ENCODE measurements at places on chromosomes 11 and 22.

DNA sequence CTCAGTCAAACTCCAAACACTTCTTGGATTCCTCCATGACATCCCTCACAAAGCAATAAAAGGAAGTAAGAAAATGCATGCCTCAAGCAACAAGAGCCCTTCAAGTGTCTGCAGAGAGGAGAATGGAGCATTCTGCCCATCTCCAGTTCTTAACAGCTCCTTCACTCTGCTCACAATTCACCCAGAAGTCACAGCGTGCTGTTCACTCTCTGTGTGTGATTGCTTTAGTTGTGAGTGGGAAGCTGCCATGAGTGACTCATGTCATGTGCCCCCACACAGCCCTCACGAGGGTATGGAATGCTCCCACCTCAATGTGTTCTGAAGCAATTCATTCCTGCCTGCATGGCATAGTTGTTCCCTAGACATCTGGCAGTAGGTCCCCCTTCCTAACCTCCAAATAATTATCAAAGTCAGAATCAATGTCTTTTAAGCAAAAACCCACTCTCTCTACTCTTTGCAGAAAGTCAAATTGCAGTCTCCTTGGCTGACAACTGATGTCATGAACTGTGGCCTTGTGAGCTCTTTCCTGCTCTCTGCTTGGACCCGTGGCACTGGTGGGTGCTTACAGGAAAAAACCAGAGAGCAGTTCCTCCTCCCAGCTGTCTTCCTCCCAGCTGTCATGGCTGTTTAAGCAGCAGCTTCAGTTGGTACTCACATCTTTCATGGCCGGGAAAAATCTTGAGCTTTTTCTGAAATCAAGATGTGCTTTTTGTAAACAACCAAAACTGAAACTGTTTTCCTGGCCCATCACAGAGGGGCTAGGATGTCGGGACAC, 112.1 kb upstream of the SPON1 start:
- DNase-seq, result no peak

DNA sequence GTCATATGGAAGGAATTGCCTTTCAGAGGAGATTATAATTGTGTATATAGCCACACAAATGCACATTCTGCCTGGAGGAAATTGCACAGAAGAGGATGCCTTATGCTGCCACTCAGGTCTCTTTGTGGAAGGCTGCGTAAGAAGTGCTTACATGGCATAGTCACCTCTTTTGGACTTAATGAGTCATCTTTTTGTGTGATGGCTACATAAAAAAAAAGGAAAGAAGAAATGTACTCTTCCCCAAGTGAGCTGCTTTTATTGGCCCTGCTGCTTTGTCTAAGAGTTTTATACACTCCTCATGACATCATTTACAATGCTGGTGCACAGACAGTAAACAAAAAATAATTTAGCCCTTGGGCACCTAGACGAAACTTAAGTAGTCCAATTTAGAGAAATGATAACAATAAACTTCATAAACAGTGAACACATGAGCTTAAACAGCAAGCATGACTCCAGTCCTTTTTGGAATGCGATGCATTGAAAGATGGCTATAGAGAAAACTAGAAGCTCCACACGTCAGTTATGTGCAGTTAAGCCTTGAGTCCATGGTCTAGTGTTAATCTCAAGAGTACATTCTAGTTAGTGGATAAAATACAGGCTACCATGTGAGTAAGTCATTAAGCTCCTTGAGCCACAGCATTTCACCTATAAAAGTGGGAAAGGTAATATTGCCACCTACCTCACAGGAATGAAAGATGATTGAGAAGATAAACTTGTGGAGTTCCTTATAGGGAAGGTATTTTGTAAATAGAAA, 12.0 kb downstream of the CSTPP1 start:
- no peak for DNase-seq

DNA sequence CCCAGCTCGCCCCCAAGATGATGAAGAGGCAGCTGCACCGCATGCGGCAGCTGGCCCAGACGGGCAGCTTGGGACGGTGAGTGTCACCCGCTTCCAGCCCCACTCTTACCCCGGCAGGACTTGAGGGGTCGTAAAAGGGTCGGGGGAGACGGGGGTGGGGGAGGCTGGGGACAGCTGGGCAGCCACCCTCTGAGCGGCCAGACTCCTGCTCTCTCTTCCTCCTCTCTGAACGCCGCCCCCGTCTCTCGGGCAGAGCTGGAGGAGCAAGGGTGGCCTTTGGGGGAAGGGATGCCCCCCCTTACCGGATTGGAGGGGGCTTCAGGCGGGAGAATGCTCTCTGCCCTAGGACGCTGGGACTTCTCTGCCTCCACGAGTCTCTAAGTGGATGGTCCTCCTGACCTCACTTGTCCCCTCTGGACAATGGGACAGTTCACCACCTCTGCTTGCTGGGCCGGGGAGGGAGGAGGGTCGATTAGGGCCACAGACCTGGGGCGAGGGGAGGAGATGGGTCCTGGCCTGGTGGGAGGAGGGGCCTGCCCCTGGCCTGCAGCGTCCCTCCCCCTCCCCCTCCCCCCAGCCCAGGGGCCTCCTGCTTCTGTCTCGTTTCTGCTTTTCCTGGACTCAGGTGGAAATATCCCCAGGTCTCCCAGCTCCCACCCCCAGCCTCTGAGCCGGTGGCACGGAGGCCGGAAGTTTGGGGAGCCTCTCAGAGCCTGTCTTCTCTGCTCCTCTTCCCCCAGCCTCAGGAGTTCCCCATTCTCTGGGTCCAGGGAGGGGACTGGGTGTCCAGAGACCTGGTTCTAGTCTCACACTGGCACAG, 512 bp downstream of the SH3BP1 start:
- DNase-seq, result no peak

- no peak for DNase-seq
Observed at GRCh38 chr11:100876815-100877520, 189.9 kb downstream of the ARHGAP42 start.

All from activated gamma-delta T cell (primary cell).